ENCODE measurements at places on chromosomes 6 and 20. TPM values are rescaled to one million over a fixed set of nuclear protein-coding genes. Genes with fewer than 3 reads are reported as not detected.

DNA sequence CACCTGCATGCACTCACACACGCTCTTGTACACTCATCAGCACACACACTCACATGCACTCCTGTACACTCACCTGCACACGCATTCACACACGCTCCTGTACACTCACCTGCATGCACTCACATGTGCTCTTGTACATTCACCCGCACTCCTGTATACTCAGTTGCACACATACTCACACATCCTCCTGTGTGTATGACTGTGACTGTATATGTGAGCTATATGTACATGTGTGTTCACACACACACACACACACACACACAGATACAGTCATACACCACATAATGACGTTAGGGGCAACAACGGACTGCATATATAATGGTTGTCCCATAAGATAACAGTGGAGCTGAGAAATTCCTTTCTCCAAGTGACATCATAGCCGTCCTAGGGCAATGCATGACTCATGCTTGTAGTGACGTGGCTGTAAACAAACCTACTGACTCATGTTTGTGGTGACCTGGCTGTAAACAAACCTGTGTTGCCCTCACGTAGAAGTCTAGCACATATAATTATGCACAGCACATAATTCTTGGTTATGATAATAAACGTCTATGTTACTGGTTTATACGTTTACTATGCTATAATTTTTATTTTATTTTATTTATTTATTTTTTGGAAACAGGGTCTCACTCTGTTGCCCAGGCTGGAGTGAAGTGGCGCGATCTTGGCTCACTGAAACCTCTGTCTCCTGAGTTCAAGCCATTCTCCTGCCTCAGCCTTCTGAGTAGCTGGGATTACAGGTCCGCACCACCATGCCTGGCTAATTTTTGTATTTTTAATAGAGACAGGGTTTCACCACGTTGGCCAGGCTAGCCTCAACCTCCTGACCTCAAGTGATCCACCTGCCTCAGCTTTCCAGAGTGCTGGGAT lies 22.8 kb upstream of the TAF4 start:
- peak; percentile 80 for DNase-seq

DNA sequence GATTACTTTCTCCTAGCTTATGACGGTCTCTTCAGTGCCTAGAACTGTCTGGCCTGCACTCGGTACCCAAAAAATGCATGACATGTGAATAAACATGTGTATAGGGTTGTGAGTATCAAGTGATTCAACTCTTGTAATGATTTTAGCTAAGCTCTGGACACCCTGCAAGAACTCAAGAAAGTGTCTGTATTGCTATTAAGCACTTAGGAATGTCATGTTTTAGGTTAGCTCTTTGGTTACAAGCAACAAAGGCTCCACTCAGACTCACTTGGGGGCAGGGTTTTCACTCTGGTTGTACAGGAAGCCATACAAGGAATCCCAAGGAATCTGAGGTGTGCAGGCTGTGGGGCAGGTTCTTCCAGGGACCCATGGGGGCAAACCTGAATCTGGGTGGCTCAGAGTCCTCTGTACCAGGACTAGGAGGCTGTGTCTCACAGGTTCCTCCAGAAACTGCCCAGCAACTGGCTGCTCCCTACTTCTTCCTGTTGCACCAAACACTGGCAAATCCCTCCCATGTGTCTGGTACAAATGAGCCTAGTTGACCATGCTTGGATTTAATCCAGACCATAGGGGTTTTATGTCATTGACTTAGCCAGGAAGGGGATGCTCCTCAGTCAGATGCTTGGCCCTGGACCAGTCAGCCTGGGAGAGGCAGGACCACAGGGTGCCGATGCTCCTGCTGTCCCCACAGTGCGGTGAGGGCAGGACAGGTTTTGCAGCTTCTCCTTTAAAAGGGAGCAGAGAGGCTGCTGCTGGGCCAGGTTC lies 77.9 kb upstream of the CDH4 start:
- DNase-seq: no peak

- no peak for DNase-seq
These were observed 11.1 kb upstream of the HTR1B start for GRCh38 chr6:77474286-77474956.

DNA sequence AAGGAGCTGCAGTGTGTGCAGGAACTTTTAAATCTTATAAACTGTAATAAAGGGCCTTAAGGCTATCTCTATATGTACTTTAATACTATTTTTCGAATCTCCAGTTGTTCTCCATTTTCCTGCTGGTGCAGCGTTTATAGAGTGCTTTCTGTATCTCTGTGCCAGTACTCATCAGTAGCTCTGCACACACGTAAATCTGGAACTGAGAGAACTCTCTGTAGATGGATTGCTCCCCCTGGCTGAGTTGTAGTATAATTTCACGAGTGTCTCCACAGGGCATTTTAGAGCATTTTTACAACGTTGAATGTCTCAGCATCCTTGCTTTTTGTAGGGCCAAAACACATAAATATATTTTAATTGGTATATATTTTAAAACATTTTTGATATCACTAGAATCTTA lies 256.5 kb downstream of the TRDN start:
- DNase-seq: peak; percentile 60

C2 gene
- total RNA-seq: 48.3 TPM

C6orf118 gene
- not detected for total RNA-seq
